ENCODE measurements at places on chromosomes 7 and 10. TPM values are rescaled to one million over a fixed set of nuclear protein-coding genes. Genes with fewer than 3 reads are reported as not detected.
A peak's percentile ranks its signal among the peaks of the same experiment; 100 is the strongest.

Gene LIPN
- total RNA-seq: not detected

Gene UNCX
- total RNA-seq: not detected

- no peak for DNase-seq
These were observed 437.7 kb downstream of the DNAJB6 start for GRCh38 chr7:157774495-157774894.

DNA sequence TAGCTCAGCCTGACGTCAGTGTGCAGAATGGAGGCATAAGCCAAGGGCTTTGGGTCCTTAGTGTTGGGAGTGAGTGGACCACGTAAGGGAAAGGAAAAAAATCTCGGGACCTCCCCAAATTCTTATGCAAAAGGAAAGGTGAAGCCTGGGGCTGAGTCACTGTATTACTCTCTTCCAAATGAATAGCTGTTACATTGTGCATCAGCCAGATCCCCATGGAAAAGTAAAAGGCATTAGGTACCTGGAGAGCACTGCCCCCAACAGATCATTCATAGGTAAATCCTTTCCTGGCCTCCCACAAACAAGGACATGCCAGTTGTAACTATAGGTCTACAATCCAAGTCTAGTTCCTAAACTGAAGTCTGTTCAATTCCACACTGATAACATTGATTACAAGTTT is 170.5 kb downstream of the C1GALT1 start:
- DNase-seq: no peak

- no peak for DNase-seq
These were observed 9.5 kb downstream of the CYREN start for GRCh38 chr7:135160858-135161653.

- no peak for DNase-seq
These were observed 34.3 kb upstream of the HERPUD2 start for GRCh38 chr7:35729061-35729783.

- no peak for DNase-seq
These were observed 45.8 kb upstream of the PRSS58 start for GRCh38 chr7:142303650-142304049.

DNA sequence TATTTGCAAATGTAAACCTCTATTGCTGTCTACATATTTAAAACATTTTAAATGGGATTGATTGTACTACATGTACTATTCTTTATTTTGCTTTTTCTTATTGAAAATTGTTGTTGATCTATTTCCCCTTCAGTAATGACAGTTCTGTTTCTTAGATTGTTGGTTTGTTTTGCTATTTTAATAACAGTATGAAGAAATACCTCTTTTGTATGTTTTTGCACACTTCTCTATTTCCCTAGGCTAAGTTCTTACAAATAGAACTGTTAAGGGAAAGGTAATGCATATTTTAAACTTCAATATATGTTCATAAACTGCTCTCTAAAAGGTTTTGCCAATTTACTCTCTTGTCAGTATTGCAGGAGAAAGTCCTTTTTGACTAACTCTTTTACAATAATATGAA is 195.0 kb upstream of the PRPS1L1 start:
- no peak for DNase-seq

DNA sequence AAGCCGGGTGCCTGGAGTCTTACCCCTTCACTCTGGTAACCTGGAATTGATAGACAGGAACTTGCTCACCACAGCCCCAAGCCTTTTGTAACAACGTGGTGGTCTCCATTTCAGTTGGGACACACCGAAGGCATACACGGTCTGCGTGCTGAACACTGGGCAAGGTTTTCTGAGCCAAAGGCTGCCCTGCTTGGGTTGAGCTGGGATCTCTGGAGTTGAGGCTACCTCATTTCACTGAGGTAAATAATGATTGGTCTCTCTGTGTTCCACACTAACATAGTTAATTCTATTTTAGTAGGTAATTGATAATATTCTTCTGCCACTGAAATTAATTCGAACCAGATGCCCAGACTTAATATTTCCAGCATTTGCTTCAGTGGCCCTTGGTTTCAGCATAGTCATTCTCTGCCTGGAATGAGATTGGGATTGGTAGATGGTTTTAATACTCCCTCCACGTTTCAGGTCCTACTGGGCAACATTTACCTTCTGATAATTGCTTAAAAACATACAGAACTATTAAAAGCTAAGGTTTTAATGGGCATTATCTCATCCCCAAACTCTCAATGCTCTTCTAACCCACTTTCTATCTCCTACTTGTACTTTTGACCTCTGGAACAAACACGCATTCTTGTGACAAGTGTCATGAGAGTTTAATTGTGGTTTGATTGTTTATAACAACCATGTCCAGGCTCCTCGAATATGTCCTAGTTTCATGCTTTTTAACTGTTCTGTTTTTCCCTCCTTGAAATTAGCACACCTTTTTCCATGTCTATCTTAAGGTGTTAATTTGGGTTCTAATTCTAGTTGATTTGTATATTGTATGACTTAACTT is 202.3 kb upstream of the KLF6 start:
- no peak for DNase-seq

DNA sequence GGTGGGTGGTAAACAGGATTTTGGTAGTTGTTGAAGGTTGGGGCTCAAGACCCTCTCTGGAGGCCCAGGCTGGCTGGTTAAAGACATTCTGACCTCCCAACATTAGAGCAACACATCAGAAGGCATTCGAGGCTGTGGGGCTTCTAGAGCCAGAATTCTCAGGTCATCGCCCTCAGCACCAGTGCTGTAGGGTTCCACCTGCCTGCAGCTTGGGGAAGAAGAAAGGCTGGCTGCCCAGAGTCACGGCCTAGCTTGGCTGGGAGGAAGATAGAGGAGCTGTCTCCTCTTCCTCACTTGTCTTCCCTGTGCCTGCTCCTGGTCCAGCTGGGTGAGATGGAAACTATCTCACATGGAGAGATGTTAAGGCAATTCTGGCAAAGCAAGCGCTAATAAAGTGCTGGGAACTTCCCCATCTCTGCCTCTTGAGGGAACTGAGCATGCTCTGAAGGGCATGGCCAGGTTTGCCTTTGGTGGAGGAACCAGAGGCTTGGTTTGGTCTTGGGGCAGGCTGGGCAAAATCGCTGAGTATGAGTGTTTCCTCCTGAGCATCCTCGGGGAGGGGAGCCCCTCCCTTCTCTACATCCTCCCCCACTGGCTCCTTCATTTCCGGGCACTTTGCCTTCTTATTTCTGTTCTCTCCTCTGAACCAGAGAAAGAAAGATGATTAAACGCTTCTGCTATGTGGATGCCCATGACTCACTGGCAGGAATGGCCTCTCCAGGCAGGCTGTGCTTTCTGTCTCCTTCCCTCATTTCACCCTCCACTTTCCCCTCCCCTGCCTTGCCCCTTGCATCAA is 509.0 kb upstream of the PODXL start:
- DNase-seq: no peak

Gene TMED4
- 91.4 TPM for total RNA-seq

Gene VSTM4
- not detected for total RNA-seq

- DNase-seq: peak; percentile 49
These were observed 31.3 kb upstream of the SMC3 start for GRCh38 chr10:110535958-110536891.

DNA sequence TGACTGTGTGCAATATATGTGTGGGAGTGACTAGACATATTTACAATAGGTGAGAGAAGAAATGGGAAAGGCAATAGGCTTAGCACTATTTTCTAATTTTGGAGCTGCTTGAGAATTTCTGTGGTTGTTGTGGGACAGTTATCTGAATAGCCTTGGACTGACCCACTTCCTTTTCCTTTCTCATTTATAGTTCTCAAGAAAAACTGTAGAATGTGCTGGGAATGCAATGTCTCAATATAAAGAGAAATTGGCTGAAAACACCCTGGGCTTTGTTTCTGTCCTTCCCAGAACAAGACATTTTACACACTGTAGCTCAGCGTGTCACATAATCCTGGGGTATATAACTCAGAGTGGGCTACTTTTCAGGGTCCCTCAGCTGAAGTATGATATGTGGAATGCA is 153.0 kb upstream of the RHOBTB1 start:
- DNase-seq: no peak

DNA sequence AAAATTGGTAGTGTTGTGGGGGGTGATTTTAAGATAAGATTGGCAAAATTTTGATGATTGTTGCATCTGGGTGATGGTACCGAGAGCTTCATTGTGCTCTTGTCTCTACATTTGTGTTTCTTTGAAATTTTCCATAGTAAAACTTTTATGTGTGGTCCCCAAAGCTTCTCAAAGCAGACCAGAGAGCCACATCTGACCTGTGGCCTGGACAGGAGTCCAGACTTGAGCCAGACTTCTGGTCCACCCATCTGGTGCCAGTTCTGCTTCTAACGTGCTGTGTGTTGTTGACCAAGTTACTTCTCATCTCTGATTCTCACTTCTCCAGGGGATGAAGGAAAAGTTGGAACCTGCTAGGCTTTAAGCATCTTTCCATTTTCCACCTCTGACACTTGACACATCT is 120.1 kb downstream of the C10orf105 start:
- DNase-seq: no peak

Gene GFRA1
- total RNA-seq: not detected

- no peak for DNase-seq
These were observed 53.0 kb upstream of the CABCOCO1 start for GRCh38 chr10:61609701-61610100.

DNA sequence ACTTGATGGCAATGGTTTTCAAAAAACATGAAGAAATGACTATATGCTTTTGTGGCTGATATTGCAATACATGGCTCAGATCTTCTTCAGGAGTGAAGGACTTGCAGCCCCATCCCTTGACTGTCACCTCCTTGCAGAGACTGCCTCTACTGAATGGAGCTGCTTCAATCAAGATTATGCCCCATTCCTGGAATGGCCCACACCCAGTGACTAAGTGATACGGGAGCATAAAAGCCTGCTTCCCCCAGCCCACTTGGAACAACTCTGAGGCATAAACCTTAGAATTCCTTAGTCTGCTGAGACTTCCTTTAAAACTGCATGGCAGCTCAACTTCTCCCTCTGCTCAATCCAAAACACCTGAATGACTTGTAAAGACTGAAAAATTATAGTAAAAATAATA is 957.1 kb downstream of the SORCS3 start:
- DNase-seq: no peak

DNA sequence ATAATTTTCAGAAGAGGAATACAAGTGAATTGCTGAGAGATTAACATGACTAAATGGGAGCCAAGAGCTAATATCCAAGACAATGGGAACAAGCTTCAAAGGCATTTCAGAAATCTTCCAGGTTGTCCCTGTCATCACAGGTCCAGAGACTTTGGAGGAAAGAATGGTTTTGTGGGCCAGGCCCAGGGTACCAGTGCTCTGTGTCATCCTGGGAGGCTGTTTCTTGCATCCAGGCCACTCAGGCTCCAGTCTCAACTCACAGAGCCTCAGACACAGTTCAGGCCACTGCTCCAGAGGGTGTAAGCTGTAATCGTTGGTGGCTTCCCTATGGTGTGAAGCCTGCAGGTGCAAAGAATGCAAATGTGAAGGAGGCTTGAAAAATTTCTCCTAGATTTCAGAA is 170.4 kb upstream of the NRG3 start:
- DNase-seq: no peak

Gene FAM13C
- total RNA-seq: not detected

- no peak for DNase-seq
These were observed 1.9 kb downstream of the PON1 start for GRCh38 chr7:95322396-95322795.

DNA sequence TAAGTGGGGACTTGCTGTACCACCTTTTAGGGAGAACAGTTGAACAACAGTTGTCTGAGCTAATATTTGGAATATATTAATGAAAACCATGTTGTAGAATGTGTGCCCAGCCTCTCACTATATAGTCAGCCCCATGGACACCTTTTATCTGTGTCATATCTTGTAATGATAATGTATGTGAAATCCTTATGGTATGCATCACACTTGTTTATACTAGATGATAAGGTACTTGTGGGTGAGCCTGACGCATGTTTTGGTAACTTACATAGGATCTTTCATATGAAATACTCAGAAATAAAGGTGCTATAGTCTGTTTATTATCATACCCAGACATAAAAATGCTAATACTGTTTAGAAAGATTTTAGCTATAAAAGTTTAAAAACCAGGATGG is 32.8 kb downstream of the CAMK1D start:
- DNase-seq: no peak

- no peak for DNase-seq
These were observed 4.2 kb downstream of the EPHB4 start for GRCh38 chr7:100823140-100823525.

DNA sequence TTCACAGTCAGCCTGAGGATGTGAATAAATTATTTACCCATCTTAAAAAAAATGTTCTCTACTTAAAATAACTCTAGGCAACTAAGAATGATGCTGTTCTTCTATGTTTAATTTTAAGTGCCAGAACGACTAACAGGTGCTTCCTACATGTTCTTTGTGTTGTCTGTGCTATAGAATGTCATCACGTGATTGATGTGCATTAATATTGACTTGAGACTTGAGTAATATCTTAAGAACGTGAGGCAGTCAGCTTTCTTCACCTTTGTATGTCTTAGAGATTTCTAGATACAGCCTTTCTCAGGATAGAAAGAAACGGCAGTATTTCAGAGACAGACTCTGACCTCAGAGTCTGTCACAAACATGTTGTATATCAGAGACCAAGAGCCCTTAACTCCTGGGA is 274.6 kb downstream of the KCND2 start:
- DNase-seq: no peak

Gene MBL2
- total RNA-seq: not detected

DNA sequence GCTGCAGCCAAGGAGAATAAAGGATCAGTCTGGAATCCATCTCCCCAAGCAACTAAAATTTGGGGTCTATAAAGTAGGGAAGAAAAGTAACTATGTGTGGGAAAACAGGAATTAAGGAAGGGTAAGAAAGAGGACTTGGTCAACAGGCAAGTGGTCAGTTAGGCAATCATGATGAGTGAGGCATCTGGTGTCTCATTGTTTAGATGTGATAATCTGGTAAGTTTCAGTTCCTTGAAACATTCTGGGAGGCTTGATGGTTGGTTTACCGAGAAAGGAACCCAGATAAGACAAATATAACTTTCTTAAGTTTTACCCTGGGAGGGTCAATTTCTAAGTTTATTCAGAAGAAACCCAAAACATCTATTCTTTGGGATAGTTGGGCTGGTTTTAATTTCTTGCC is 22.3 kb downstream of the HYAL4 start:
- no peak for DNase-seq

DNA sequence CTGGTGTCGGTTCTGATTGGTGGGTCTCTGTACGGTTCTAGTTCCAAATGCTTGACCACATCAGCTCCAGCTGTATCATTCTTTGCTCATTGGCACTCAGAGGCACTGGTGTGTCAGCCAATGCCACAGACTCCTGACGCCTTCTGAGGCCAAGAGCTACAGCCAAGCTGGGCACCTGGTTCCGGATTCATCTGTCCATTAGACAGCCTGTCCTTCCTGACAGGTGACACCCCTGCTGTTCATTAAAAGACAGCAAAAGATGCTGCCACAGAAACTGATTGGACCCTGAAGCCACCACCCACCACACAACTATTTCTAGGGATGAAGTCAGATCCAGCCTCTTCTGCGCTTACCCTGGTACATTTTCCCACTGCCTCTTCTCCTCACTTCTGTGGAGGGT is 35.6 kb downstream of the COL13A1 start:
- no peak for DNase-seq

GRCh38 chr10:75928231-75928630 is 496.8 kb downstream of the LRMDA start:
- no peak for DNase-seq

Gene CRPPA
- 0.89 TPM for total RNA-seq

Gene SORCS1
- total RNA-seq: not detected

- DNase-seq: no peak
These were observed 263.6 kb upstream of the ZMIZ1 start for GRCh38 chr10:78805176-78805575.
